ENCODE measurements at places on chromosomes 2 and 18.
A peak's percentile ranks its signal among the peaks of the same experiment; 100 is the strongest.

- no peak for DNase-seq
Observed at GRCh38 chr2:220555961-220556630, 928.7 kb downstream of the SLC4A3 start.

DNA sequence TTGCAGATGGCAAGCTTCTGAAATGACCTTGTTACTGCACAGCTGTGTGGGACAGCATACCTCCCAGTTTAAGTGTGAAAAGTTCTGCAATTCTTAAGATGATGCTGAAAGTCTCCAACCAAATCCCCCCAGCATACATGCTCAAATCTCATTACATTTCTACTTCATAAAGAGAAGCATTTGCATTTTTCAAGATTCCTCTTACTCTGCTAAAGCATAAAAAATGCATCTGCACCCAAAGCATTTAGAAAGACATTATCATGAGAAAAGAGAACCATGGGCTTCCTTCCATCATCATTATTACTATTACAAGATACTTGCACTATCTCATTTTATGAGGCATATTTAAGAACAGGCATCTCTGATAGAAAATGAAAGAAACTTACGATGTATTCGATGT, 236.9 kb upstream of the REV1 start:
- DNase-seq = no peak

- DNase-seq = no peak
Observed at GRCh38 chr2:65393743-65394422, 38.5 kb downstream of the SPRED2 start.

- DNase-seq = no peak
Observed at GRCh38 chr18:56983275-56983992, 163.5 kb upstream of the BOD1L2 start.

DNA sequence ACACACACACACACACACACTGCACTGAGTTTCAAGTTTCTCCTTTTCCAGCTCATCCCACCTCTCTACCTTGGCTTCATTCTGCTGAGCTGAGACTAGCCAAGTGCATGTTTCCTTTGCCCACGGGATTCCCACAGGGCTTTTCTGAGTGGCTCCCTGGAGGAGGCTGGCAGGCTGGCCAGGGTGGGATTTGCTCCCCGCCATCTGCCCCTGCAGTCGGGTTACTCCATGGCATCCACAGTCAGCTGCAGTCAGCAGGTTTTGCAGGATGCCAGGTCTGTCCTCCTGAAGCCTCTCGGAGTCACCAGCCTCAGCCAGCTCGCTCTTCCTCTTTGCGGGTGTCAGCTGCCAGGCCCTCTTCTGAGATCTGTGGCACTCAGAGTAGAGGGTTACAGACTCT, 783.7 kb upstream of the SOX11 start:
- DNase-seq = no peak

GRCh38 chr18:79529296-79529695, 133.6 kb downstream of the NFATC1 start:
- DNase-seq = no peak

DNA sequence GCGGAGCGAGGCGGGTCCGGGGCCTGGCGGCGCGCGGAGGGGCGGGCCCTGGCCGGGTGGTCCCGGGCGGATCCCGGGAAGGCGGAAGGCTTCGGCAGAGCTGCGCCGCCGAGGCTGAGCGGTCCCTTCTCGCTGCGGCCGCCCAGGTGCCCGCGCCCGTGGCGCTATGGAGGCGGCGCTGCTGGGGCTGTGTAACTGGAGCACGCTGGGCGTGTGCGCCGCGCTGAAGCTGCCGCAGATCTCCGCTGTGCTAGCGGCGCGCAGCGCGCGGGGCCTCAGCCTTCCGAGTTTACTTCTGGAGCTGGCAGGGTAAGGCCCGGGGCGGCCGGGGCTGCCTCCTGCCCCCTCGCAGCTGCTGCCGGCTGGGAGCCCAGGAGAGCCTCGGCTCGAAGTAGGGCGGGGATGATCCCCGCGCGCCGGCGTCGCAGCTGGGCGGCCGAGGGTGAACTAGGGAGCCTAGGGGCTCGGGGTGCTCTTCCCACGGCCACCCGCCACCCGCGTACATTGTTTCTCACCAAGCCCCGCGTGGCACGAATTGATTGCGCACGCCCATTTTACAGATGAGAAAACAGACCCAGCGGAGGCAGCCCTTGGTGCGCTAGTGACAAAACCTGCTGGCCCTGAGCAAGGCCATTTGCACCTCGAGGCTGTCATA, at the start of gene SLC66A3:
TSS of gene SLC66A3 (plus strand) at position 87 of the 655 bp plus-strand sequence. CDS start at position 167, 80 bp downstream.
- peak; percentile 87 for DNase-seq

- no peak for DNase-seq
Observed at GRCh38 chr2:101087638-101088037, 63.5 kb downstream of the TBC1D8 start.

DNA sequence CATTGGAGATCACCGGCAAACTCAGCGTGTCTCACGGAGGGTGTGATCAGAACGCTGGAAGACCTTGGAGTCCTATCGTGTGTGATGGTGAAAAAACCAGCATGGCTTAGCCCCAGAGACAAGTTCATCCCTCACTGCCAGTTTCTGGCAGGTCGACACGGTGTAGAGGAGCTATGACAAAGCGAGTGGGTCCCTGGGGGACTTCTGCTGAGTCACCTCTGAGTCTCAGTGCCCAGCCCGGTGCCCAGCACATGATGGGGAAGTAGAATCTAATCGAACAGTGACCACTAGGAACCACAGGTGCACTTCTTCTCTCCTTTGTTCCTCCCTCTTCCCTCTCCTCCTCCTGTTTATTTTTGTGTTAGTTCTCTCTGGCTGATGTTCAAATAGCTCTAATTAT, 45.9 kb upstream of the KCNF1 start:
- DNase-seq = no peak

- DNase-seq = no peak
Observed at GRCh38 chr2:176390276-176391147, 121.3 kb downstream of the MTX2 start.

DNA sequence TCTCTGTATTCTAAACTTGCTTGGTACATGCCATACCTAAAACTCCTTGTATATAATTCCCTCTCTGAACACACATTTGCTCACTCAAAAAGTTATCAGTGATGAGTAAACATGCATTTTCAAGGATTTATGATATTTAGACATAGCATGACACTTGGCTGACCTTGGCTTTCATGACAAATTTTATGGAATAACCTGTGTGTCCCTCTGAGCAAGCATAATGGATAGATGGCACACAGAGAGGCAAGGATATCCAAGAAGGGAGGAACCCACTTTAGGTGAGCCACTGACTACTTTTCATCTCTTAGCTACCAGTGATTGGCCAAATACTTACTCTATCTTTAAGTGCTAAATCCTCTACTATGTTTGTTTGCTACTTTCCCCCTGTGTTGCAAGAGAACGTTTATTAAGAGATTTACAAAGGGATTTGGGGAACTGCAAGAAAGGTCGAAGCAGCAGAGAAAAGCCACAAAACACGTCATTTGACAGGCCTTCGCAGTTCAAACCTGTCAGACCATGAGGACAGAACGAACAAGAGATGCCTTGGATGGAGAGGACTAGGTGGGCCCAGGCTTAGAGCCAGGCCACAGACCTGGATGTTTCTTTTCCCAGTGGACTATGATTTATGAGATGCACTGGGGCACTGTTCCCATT, 379.9 kb downstream of the NBAS start:
- DNase-seq = no peak

GRCh38 chr2:171095014-171095582, 65.6 kb downstream of the TLK1 start:
- no peak for DNase-seq

DNA sequence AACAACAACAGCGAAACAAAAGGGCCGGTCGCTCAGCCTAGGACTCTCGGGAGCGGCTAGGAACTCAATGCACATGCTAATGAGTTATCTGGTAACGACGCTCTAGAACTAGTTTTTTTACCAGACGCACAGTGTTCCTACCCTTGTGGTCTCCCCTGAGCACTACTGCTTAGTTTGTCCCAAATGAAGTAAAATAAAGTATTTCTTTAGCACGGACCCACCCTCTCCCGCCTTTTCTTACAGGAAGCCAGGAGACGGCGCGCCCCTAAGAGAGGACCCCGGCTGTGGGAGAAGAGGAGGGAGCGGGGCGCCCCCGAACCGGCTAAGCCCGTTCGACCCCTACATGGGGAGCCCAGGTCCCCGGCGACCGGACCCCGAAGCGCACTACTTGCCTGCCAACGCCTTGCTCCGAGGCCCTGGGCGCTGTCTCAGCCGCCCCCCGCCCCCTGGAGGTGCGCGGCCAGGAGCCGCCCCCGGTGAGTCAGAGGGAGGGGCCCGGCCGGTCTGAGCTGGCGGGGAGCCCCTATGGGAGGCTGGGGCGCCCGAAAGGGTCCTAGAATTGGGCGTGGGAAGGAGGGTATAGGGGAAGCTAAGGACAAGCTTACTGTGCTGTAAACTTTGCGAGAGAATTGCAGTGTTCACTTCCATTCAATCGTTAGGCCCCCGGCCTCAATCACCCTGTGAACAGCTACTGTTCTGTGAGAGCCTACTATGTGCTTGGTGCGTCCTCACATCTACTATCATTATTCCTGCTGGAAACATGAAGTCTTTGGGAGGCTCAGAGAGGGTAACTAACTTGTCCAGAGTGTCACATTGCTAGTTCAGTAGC, 3.6 kb upstream of the CAPG start:
- peak; percentile 28 for DNase-seq

- peak; percentile 21 for DNase-seq
Observed at GRCh38 chr2:39379643-39380524, 57.2 kb downstream of the MAP4K3 start.

GRCh38 chr2:101609433-101609832, 88.1 kb upstream of the MAP4K4 start:
- DNase-seq = no peak

DNA sequence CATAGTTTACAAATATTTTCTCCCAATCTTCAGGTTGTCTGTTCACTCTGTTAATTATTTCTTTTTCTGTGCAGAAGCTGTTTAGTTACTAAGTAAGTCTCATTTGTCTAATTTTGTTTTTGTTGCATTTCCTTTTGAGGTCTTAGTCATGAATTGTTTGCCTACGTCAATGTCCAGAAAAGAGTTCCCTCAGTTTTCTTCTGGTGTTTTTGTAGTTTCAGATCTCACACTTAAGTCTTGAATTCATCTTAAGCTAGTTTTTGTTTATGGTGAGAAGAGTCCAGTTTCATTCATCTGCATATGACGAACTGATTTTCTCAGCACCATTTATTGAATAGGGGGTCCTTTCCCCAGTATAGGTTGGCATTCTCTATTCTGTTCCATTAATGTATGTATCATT, 1252.2 kb upstream of the TMEFF2 start:
- no peak for DNase-seq

DNA sequence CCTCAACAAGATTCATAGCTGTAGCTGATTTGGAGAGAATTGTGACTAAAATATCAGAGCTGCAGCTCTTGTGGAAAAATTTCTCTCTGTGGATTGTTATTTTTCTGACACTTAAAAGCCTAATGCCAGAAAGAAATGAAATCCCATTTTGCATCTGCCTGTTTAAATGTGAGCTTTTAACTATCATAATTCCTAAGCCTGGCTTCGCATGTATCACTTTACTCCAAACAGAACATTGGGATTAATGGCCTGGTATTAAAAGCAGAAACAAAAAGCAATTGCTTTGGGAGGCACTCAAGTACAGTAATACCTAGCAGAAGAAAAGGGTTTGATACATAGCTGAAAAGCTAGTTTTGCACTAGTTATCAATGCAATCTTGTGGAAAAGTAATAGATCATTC, 164.2 kb upstream of the FSHR start:
- DNase-seq = no peak

GRCh38 chr2:168490015-168490874, 34.2 kb downstream of the CERS6 start:
- peak; percentile 44 for DNase-seq

GRCh38 chr2:99490623-99491461, 1.0 kb upstream of the REV1 start:
- no peak for DNase-seq

DNA sequence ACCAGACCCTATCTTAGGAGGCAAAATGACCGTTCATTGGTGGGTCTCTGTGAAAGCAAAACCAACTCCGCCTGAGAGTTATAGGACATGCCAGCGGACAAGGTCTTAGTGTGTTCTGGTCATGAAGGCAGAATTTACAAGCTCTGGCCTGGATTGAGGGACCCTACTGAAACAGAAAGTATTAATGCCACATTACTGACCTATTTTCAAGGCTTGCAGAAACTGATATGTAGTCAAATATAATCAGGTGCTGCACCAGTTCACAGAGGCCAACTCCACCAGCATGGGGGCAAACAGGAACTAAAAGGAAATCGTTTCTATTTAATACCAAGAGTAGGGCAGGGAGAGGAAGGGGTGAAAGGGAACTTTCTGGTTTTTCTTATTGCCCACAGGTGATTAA, 19.7 kb downstream of the TYMS start:
- no peak for DNase-seq

- DNase-seq = no peak
Observed at GRCh38 chr18:43757273-43757672, 480.0 kb upstream of the SYT4 start.

GRCh38 chr2:226694149-226694548, 105.5 kb downstream of the IRS1 start:
- DNase-seq = no peak

DNA sequence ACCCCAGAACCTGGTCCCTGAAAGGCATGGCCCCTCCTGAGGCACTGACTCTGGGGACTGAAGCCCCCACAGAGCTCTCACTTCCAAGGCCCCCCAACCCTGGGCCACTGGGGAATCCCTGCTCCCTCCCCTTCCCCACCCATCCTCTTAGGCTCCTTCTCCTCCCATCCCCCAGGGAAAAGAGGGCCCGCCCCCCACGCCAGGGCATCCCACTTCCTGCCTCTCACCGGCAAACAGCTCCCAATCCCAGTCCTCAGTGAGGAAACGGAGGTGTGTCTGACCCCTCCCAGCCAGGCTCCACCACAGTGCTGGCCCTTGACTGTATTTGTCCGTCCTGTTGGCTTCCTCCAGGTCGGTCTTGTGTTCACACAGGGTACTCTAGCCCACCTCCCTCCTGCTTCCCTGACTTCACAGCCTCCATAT, 35.0 kb upstream of the PTMA start:
- no peak for DNase-seq

GRCh38 chr18:9724797-9725585, 16.9 kb downstream of the RAB31 start:
- DNase-seq = no peak

- DNase-seq = no peak
Observed at GRCh38 chr2:202278944-202279343, 13.4 kb downstream of the NOP58 start.

GRCh38 chr18:39990540-39990939, 1964.5 kb upstream of the PIK3C3 start:
- no peak for DNase-seq

- DNase-seq = no peak
Observed at GRCh38 chr2:195683174-195683573, 26.1 kb downstream of the SLC39A10 start.

GRCh38 chr18:7921938-7922587, 354.9 kb downstream of the PTPRM start:
- no peak for DNase-seq

DNA sequence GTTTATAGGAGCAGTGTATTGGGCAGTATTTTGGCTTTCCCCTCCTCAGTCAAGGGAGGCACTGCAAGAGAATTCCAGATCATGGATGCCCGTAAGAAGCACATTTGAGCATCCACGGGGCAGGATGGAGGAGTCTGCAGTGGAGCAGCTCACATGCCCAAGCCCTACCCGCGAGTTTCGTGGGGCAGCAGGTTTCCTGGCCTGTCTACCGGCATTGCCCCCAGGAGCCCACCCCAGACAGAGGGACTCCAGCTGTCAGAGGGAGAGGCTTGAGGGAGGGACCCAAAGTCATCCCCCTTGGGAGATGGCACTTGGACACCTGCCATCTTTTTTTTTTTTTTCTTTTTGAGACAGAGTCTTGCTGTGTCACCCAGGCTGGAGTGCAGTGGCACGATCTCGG, 31.3 kb downstream of the TMEM177 start:
- DNase-seq = no peak

- peak; percentile 73 for DNase-seq
Observed at GRCh38 chr2:101328474-101329007, 20.0 kb upstream of the RNF149 start.

- DNase-seq = no peak
Observed at GRCh38 chr2:211766689-211767088, 771.9 kb downstream of the ERBB4 start.
